ENCODE measurements at places on chromosomes 12 and 14.

DNA sequence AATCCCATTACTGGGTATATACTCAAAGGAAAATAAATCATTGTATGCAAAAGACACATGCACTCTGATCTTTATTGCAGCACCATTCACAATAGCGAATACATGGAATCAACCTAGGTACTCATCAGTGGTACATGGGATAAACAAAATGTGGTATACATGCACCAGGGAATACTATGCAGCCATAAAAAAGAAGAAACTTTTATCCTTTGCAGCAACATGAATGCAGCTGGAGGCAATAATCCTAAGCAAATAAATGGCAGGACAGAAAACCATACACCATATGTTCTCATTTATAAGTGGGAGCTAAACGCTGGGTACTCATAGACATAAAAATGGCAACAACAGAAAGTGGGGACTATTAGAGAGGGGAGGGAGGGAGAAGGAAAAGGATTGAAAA lies 15.9 kb downstream of the ERGIC2 start:
- no peak for DNase-seq

- no peak for DNase-seq
Measured at GRCh38 chr14:28944605-28945004, 178.0 kb downstream of the FOXG1 start.

DNA sequence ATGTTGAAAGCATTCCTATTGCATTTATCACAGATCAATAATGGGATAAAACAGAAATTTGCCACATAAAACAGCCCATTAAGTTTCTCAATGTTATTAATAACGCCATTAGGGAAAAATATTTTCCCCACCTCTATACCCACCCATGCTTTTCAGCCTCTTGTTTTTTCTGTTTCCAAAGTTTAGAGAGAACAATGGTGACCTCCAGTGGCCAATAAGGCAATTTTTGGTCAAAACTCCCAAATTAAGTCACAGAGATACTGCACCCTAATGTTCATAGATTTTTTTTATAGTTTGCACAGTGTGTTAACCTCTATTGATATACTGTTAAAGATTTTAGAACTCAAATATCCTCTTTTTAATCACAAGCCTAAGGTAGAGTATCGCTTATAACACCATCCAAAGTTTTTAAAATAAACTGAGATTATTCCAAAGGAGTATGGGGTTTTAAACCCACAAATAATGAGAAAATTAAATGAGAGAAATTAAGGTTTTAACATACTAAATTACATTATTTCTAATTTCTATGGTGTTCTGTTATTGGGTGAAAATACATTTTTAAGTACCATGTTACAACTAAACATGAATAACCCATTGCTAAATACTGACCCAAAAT lies 184.7 kb upstream of the DCN start:
- no peak for DNase-seq

- DNase-seq, result no peak
Measured at GRCh38 chr12:20527417-20528163, 159.3 kb downstream of the PDE3A start.

GRCh38 chr12:65670775-65671174 lies 153.5 kb upstream of the HMGA2 start:
- no peak for DNase-seq

GRCh38 chr12:85005615-85006014 lies 30.5 kb downstream of the TSPAN19 start:
- DNase-seq, result no peak

GRCh38 chr14:80215756-80216581 lies 4.7 kb upstream of the DIO2 start:
- no peak for DNase-seq

DNA sequence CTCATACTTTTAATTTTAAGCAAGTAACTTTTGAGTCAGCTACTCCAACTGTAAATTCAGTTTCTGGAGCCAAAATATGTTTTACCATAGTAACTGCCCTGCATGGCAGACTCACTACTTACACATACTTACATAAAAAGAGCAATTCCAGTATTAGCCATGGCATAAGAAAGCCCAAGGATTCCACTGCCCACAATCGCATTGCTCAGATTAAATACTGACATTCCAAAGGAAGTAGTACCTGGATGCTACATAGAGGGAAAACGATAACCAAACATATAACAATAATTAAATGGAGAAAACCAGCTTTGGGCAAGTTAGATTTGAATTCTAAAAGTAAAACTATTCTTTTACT lies 2.2 kb downstream of the SLC38A2 start:
- DNase-seq, result no peak

- DNase-seq, result no peak
Measured at GRCh38 chr14:87264796-87265195, 728.2 kb downstream of the GALC start.

- DNase-seq, result no peak
Measured at GRCh38 chr14:46490238-46490685, 161.3 kb downstream of the RPL10L start.

DNA sequence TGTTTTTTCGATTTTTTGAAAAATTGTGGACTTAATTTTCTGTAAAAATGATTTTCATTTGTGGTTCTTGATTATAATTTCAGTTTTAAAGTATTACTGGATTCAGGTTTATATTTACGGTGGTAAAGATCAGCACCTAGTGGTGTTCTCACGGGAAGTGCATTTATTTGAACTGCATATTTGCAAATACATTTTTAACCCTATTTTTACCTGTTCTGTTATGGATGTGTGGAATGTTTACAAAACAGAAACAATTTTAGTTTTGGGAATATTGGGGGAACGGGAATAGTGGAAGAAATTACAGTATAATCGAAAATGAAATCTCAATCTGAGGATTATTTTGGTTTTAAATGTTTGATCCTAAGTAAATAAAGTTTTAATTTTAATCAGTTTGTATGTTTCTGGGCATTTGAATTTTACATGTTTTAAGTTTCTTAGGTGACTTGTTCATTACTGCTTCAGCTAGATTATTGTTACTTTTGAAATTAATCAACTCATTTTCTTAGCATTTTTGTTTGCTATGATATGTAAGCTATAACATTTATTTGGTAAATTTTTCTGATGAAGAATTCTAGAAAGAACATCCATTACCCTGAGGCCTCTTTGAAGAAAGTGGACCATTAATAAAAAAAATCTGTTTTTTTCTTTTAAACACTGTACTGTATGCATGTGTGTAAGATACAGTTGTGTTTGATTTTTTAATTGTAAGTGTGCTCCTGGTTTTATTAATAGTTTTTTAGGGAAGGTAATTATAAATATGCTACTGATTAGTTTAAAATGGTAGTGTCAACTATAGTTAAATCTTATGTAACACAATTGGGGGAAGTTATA lies 942 bp downstream of the ATF7IP start:
- DNase-seq, result peak; percentile 9

DNA sequence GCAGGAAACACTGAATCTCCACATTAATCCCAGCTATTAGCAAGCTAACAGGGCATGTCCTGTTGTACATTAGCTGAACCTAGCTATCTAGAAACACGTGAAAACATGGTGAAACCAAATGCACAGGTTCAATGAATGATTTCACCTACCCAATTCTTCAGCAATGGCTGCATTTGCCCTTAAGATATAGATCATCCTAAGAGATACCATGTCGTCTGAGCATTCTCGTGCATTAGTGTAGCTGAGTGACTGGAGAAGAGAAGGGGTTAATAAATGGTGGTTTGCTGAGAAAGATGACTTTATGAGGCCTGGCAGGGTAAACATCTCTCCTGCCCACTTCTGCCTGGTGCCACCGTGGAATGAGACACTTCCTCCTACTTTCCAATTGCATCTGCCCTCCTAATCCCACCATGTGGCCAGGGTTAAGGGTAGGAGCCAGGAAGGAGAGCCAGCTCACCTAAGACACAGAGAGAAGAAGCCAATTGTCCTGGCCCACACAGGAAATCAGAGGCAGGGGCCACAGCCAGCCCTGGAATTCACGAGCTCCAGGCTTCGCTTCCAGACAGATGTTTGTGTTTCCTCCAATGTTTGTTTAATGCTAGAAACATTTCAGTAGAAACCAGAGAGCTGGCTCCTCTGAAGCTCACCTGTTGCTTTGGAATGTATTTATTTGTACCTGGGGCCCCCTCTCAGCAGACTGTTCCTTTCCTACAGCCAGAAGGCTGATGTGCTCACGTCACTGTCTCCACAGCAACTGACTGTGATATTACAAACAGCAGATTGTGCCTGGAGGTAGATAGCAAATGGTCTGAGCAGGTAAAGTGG lies 126.0 kb upstream of the PARP11 start:
- no peak for DNase-seq

DNA sequence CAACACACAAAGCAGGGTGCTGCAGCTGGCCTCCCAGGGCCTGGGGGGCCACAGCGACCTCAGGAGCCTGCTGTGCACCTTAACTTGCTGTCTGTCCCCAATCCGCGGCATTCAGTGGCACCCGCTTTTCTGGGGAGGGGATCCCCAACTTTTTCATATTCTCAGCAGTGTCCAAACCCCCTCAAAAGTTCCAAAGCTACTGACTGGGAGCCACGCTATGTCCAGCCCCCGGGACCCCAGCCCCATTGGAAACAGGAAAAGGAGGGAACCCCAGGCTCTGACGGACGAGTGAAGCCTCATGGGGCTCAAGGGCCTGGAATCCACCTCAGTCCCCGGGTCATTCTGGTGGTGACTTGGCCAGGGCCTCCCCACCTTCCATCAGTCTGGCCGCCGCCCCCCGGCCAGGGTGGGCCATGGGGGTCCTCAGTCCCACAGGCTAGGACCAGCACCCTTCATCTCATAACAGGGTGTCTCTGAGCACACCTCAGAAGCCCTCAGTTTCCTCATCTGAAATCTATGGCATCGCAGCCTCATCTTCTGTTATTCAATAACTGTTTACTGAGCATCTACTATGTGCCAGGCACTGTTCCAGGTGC lies 127.3 kb downstream of the NCOR2 start:
- no peak for DNase-seq

DNA sequence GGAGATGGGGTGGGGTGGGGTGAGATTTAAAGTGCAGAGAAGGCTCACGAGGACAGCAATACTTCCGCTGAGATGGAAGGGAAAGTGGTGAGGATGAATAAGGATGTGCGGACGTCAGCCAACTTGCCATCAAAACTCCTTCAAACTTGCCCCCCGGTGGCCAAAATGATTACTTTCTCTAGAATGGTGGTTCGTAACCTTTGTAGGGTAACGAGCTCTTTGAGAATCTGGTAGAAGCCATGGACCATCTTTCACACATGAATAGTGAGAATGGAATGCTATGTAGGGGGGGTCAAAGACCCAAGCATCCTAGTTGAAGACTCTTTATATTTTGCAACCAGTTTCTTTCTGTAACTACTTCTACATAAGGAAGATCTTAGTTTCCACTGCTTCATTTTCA lies 245.9 kb upstream of the DDHD1 start:
- DNase-seq, result no peak

- DNase-seq, result peak; percentile 15
Measured at GRCh38 chr14:99628887-99629618, 15.9 kb upstream of the HHIPL1 start.

DNA sequence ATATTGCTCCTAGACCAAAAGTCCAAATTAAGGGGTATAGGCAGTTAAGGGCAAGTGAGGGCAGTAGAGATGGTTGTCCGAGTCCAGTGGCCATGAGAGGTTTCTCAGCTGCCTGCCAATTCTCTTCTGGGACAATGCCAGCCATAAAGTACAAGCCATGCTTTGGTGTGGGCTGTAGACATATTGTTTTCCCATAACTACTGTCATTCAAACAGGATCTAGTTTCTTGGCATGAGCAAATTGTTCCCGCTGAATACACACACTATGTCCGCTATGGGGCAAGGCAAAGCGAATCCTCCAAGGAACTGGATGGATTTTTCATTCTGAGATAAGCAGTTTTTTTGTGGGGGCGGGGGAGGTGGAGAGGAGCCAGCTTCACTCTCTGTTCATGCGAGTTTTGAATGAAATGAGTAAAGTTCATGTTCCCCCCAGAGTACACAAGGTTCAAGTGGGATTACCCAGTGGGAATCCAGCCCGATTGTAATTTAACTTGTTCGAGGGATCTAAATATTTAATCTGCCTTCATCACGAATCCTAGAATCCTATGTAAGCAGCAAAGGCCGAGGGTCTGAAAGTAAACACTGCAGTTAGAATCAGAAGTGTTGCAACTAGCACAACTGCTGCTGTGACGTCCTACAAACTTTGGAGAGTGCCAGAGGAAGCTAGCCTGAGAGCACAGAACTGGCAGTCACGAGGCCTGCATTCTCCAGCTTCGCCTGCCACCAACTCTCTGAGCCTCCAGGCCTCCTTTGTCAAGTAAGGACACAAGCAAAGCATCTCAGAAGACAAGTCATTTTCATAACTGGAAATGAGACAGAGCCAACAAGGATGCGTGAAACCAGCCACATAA lies 137.0 kb downstream of the CRADD start:
- no peak for DNase-seq

DNA sequence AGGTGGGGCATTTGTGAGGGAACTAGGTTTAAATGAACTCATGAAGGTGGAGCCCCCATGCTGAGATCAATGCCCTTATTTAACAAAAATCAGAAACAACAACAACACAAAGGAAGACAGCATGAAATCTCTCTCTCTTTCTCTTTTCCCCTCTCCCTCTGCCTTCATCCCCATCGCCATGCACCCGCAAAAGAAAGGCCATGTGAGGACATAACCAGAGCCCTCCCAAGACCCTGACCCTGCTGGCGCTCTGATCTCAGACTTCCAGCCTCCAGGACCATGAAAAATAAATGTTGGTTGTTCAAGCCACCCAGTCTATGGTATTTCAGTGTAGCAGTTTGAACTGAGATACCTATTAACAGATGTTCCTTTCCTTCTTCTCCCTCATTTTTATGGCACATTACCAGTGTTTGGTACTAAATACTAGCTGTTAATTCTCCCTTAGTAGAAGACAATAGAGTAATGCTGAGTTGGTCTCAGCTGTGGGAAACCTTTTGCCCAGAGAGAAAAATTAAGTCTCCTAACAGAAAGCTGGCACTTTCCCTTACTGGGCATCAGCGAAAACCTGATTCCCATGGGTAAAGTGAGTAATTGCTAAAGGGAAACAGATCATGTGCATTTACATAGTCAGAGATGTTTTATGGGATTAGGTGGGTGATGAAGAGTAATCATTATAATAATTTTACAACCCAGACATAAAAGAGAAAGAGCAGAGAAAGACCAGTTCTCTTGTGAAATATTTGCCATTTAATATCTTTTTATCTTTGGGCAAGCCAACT lies 264.0 kb upstream of the PLEKHG7 start:
- DNase-seq, result no peak

GRCh38 chr14:100582496-100583165 lies 4.6 kb downstream of the BEGAIN start:
- no peak for DNase-seq

- DNase-seq, result no peak
Measured at GRCh38 chr12:68487721-68488309, 122.9 kb upstream of the RAP1B start.

GRCh38 chr14:100116134-100116533 lies 43.3 kb downstream of the DEGS2 start:
- no peak for DNase-seq

GRCh38 chr12:112599871-112600270 lies 181.1 kb downstream of the PTPN11 start:
- DNase-seq, result no peak

DNA sequence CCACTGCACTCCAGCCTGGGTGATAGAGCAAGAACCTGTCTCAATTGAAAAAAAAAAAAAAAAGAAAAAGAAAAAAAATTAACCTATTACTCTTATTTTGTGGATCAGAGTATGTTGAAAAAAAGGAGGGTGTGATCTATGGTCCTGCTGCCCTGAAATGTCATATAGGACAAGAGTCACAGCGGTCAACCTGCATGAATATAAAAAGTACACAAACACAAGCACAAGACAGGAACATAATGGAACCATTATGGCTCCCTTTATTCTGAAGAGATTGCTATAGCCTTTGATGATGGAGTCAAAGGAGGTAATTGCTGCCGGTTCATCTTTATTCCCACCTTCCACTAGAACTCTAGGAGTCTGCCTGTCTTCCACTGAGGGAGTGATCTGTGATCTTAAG lies 96.9 kb downstream of the NTN4 start:
- DNase-seq, result no peak

GRCh38 chr12:78726854-78727253 lies 137.7 kb upstream of the SYT1 start:
- no peak for DNase-seq
